ENCODE measurements at places on chromosomes 13 and 19.
A peak's percentile ranks its signal among the peaks of the same experiment; 100 is the strongest.

- DNase-seq = peak; percentile 28
Measured at GRCh38 chr19:55283548-55284377, at the start of gene BRSK1. Gene BRSK1, plus strand, starts transcription at chr19:55283997. Its CDS starts 446 bp downstream, at chr19:55284443.

- no peak for DNase-seq
Measured at GRCh38 chr19:13850910-13851733, 25.8 kb upstream of the NANOS3 start.

DNA sequence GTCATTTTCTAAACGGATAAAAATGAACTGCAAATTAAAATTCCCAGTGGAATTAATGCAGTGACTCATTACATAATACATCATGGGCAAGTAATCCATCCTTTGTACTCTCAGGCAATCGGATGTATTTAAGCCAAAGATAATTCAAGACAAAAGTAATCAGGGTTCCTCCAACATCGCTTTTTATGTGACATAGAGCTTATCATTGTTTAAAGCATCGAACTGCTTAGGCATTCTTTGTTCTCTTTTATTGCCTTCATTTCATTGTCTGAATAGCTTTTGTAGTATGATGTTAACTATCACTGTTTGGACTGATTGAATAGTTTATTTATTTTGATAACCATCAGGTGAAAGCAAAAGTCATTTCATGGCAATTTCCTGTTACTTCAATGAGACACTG lies 209.4 kb downstream of the ITGBL1 start:
- no peak for DNase-seq

DNA sequence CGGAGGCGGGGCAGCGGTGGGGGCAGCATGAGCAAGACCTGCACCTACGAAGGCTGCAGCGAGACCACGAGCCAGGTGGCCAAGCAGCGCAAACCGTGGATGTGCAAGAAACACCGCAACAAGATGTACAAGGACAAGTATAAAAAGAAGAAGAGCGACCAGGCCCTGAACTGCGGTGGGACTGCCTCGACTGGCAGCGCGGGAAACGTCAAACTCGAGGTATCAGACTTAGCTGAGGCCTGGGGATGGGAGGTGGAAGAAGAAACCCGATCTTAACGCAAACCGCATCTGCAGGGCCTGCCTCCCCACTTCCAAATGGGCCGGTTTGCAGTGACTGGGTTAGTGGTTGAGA lies 693 bp downstream of the RFXAP start:
- DNase-seq = no peak

DNA sequence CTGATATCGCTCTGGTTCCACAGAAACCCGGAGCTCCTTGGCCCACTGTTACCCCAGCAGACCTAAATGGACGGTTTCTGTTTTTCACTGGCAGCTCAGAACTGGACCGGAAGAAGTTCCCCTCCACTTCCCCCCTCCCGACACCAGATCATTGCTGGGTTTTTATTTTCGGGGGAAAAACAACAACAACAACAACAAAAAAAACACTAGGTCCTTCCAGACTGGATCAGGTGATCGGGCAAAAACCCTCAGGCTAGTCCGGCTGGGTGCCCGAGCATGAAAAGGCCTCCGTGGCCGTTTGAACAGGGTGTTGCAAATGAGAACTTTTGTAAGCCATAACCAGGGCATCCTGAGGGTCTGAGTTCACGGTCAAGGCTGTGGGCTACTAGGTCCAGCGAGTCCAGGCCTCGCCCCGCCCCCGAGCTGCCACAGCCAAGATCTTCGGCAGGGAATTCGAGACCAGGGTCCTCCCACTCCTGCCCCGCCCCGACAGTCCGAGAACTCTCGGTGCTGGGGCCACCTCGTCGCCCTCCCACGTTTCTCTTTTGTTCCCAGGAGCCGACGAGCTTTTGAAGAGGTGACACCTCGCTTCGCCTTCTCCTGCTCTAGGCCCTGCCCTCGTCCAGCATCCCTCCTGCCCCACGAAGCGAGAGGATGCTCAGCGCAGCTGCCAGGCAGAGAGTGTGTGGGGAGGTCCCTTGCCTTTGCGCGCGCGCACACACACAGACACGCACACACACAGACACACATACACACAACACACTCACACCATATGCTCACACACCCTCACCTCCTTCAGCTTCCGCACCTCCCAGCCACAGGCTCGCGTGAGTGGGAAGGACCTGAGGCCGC lies 8.8 kb downstream of the ZIC2 start:
- no peak for DNase-seq

DNA sequence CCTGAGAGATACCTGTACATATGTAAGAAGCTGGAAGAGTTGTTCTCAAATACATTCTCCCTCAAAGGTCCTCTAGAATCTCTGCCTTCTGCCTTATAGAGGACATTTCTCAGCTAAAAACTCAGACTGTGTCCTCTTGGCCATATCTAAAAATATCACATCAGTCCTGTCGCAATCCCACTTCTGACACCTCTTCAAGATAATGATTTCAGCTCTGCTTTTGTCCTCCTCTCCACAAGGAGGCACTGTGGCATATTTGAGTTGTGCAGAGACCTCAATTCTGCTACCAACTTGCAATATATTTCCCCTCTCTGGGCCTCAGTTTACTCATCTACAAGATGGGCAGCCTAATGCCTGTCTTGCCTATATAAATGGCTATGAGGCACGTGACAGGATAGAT lies 16.6 kb downstream of the ADAMTS10 start:
- DNase-seq = no peak

- DNase-seq = no peak
Measured at GRCh38 chr13:67758975-67759374, 528.8 kb upstream of the PCDH9 start.

DNA sequence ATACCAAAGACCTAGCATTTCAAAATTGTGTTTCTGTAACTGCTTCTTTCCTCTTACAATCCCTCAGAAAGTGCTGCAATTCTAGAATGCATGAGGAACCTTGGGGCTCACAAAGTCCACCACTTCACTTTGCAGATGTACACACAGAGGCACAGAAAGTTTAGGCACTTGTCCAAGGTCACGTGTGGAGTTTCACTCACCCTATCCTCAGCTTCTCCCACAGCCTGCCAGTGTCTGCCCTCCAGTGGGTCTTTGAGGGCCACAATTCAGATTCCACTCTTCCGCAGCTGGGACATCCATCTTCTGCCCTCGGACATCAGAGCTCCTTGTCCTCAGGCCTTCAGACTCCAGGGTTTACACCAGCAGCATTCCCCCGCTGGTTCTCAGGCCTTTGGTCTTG lies 210.5 kb upstream of the SERP2 start:
- no peak for DNase-seq

- no peak for DNase-seq
Measured at GRCh38 chr19:3710265-3710812, 2.2 kb downstream of the TJP3 start.

GRCh38 chr19:10968527-10969135 lies 7.8 kb downstream of the SMARCA4 start:
- no peak for DNase-seq

DNA sequence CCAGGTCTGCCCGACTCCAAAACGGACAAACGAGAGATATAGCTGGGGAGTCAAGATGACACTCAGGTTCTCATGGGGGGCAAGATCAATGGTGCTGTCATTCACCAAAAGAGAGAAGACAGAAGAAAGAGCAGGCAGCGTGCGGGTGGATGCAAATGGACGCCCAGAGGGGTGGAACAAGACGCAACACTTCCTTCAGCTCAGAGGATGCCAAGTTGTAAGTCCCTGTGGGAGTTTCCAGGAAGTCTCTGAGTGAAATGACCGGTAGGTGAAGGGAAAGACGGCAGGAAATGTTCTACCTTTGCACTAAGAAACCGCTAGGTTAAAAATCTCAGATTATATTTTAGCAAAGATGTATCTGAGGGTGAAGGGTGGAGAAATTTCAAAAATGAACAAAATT lies 26.5 kb downstream of the TUBGCP3 start:
- DNase-seq = no peak

DNA sequence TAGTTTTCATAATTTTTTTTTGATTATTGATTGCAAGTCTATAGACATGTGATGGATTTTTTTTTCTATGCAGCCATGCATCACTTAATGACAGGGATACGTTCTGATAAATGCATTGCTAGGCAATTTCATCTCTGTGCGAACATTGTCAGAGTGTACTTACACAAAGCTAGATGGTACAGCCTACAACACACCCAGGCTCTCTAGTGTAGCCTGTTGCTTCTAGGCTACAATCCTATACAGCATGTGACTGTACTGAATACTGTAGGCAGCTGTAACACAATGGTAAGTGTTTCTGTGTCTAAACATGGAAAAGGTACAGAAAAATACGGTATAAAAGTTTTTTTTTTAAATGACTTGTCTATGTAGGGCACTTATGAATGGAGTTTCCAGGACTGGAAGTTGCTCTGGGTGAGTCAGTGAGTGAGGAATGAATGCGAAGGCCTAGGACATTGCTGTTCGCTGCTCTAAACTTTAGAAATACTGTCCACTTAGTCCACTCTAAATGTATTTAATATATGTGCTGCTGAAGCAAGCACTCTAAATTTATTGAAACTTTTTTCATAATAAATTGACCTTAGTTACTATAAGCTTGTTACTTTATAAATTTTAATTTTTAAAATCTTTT lies 20.3 kb downstream of the SPATA13 start:
- no peak for DNase-seq

GRCh38 chr13:75296641-75297040 lies 185.3 kb downstream of the TBC1D4 start:
- DNase-seq = no peak

DNA sequence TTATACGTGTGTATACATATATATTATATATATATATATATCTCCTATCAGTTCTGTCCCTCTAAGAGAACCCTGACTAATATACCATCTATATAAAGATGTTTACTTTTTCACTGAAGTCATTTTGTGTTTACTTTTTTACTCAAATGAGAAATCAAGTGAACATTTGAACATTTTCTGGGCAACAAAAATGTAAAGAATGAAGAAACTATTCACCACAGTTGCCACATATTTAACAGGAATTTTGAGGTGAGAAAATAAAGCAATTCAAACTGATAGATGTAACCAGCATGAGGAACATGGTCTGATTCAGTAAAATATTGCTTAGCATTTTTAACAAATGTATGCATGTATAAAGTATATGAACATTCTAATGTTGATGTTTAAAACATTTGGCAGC lies 299.2 kb upstream of the KLHL1 start:
- no peak for DNase-seq

- no peak for DNase-seq
Measured at GRCh38 chr13:51064753-51065152, 46.3 kb downstream of the C13orf42 start.

DNA sequence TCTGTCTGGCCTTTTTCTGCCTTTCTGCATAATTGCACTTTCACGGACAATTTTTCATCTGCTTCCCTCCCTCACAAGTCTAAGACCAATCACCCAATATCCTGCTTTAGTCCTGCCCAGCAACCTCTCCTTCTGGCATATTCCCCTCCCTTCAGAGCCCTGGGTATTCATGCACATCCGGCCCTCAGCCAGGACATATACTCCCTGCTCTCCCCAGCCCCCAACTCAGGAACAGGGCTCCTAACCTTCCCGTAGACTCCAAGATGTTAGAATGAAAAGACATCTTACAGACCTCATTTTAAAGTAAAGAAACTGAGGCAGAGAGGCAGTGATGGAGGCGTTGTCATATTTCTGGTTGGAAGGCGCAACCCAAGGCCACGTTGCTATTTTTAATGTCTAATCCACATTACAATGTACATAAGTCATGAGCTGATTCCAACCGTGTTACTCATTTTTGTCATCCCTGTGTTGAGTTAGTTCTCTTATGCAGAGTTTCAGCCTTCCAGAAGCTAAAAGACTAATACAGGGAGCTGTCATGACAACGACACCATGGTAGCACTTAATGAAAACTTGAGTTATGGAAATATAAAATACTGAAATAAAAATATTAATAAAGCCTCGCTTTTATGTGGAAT lies 209.2 kb downstream of the TSHZ3 start:
- no peak for DNase-seq

GRCh38 chr13:28579736-28580135 lies 79.2 kb upstream of the POMP start:
- DNase-seq = no peak

GRCh38 chr13:99572131-99572530 lies 70.9 kb downstream of the TM9SF2 start:
- DNase-seq = no peak

DNA sequence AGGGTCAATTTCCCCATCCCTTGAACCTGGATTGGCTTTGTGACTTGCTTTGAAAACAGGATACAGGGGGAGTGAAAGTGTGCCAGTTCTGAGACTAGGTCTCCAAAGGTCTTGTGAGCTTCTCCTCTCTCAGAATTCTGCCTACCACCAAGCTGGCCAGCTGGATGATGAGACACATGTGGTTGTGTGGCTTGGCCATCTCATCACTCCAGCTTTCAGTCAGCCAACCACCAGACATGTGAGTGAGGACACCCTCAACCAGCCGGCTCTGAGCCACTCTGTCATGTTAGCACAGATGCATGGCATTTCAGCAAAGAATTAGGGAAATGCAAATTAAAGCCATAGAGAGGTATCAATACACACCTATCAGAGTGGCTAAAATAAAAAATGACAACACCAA lies 29.5 kb downstream of the ENOX1 start:
- no peak for DNase-seq

DNA sequence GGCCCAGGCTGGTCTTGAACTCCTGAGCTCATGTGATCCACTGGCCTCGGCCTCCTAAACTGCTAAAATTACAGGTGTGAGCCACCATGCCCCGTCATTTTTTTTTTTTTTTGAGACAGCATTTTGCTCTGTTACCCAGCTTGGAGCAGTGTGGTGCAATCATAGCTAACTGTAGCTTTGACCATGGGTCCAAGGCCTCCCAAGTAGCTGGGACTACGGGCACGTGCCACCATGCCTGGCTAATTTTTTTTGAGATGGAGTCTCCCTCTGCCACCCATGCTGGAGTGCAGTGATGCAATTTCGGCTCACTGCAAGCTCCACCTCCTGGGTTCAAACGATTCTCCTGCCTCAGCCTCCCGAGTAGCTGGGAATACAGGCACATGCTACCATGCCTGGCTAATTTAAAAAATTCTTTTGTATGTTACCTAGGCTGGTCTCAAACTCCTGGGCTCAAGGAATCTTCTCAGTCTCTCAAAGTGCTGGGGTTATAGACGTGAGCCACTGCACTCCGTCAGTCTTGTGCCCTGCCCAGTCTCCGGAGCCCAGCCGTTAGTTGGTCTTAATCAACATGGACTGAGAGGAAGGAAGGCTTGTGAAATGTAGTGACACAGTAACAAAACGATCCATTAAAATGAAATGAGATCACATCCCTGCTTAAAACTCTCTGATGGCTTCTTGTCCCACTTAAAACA lies 1.4 kb upstream of the LRG1 start:
- DNase-seq = no peak

GRCh38 chr13:28401303-28402056 lies 93.4 kb downstream of the FLT1 start:
- DNase-seq = no peak

DNA sequence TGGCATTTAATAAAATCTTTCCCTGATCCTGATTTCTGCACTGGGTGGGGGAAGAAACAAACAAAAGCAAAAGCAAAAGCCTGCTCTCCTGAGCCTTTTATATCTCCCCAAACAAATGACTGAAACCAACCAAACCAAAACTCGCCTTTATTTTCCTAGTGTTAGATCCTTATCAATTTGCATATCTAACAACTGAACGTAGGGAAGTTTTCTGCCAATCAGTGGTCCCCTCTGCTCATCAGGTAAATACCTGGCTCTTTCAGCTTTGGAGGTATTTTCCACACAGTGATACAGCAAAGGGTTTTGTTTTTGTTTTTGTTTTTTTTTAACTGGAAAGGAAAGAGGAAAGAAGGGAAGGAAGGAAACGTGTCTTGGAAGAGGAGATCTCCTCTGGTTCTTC lies 3.3 kb downstream of the AMER2 start:
- no peak for DNase-seq

Data from CD8-positive, alpha-beta memory T cell (primary cell).